Metanephros (tissue), 2 donors: ENCODE measurements at places on chromosomes 13 and 19. TPM values are rescaled to one million over a fixed set of nuclear protein-coding genes. Genes with fewer than 3 reads are reported as not detected.

Gene MYH14
- total RNA-seq: 33.0 TPM

Gene ZNF296
- total RNA-seq: 0.58 TPM

Gene FAM83E
- 0.88 TPM for total RNA-seq

Gene CABP5
- total RNA-seq: not detected

Gene LAIR2
- not detected for total RNA-seq

Gene ZNF580
- total RNA-seq: 18.8 TPM

Gene PSG2
- total RNA-seq: not detected

Gene PRX
- total RNA-seq: 8.5 TPM

Gene FNDC3A
- 64.2 TPM for total RNA-seq

Gene CLEC17A
- total RNA-seq: 1.3 TPM

Gene VMAC
- 13.4 TPM for total RNA-seq

Gene ZNF541
- 0.18 TPM for total RNA-seq

Gene SF3A2
- total RNA-seq: 89.5 TPM

Gene HCST
- 6.9 TPM for total RNA-seq

Gene NKPD1
- total RNA-seq: 0.12 TPM

Gene KLK6
- total RNA-seq: 6.7 TPM

Gene UHRF1
- 29.1 TPM for total RNA-seq

Gene ZNF442
- 8.1 TPM for total RNA-seq

Gene SYT3
- total RNA-seq: 0.76 TPM

Gene RNF17
- not detected for total RNA-seq

Gene MUC16
- total RNA-seq: 0.06 TPM

Gene EFNA2
- 2.9 TPM for total RNA-seq

Gene FCAR
- total RNA-seq: 14.2 TPM

Gene NLRP4
- total RNA-seq: not detected

Gene OR7C1
- under 0.01 TPM for total RNA-seq

Gene CDC42EP5
- total RNA-seq: 35.3 TPM

Gene SLC25A41
- 0.53 TPM for total RNA-seq

Gene MAMSTR
- 8.9 TPM for total RNA-seq

Gene NLRP5
- total RNA-seq: not detected

Gene THSD8
- not detected for total RNA-seq

Gene TMEM38A
- 45.7 TPM for total RNA-seq

Gene NLRP7
- 0.06 TPM for total RNA-seq

Gene PRODH2
- total RNA-seq: 14.4 TPM

Gene ATP12A
- total RNA-seq: 17.3 TPM

Gene NDUFA13
- 100 TPM for total RNA-seq

Gene RPL21
- 1,460 TPM for total RNA-seq

Gene FPR1
- total RNA-seq: 13.1 TPM

Gene SH2D3A
- total RNA-seq: 11.9 TPM

Gene SBK3
- total RNA-seq: not detected

Gene FRY
- total RNA-seq: 66.9 TPM

Gene ZNF578
- total RNA-seq: 6.3 TPM

Gene SPTBN4
- total RNA-seq: 2.9 TPM

Gene ATXN8OS
- not detected for total RNA-seq

Gene GRK1
- not detected for total RNA-seq

Gene JSRP1
- total RNA-seq: 12.8 TPM

Gene CCL25
- not detected for total RNA-seq

Gene IGFL2
- total RNA-seq: not detected

Gene FGF22
- total RNA-seq: 0.88 TPM

Gene KCTD4
- 0.23 TPM for total RNA-seq

Gene OR10H1
- total RNA-seq: not detected

Gene ITPKC
- total RNA-seq: 21.0 TPM

Gene CLDN10
- total RNA-seq: 94.9 TPM

Gene ITGBL1
- total RNA-seq: 2.6 TPM

Gene MIA
- 3.8 TPM for total RNA-seq

Gene ZNF552
- total RNA-seq: 20.0 TPM

Gene ZNF581
- 26.9 TPM for total RNA-seq

Gene PLA2G4C
- 20.6 TPM for total RNA-seq

Gene CEACAM3
- total RNA-seq: 2.6 TPM

Gene MYO1F
- 20.0 TPM for total RNA-seq
